Activated CD4-positive, alpha-beta memory T cell treated with anti-CD3 and anti-CD28 coated beads for 36 hours (primary cell): ENCODE measurements at places on chromosomes 16 and 17. TPM values are rescaled to one million over a fixed set of nuclear protein-coding genes. Genes with fewer than 3 reads are reported as not detected.

The SLC47A1 gene
- total RNA-seq, result 1.3 TPM

The SLC5A10 gene
- total RNA-seq, result not detected

The TM4SF5 gene
- total RNA-seq, result not detected

The SLC12A3 gene
- not detected for total RNA-seq

The MYL11 gene
- 1.6 TPM for total RNA-seq

The ATXN7L3 gene
- 63.4 TPM for total RNA-seq

DNA sequence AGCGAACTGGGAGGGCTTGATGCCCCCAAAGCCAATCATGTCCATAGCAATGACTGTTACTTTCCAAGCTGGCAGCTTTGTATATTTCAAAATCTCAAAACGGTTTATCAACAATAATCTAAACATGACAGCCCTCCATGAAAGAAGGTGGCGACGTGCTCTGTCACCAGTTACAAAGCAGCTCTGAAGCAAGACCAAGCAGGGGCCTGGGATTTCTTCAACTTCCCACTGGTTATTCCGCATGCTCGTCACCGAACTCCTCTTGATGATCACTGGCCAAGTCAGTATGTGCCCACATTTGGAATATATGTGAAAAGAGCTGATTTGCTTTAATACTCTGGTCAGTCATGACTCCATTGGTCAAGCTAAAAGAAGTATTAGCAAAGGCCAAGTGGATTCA lies 175.6 kb downstream of the VPS53 start:
- H3K4me3 ChIP-seq, result no peak overlapping the region
- no peaks in the 10 kb centered on the region for H3K27me3 ChIP-seq
- H3K36me3 ChIP-seq, result peaks cover 38% of the 10 kb centered on the region
- H3K27ac ChIP-seq, result no peak overlapping the region
- DNase-seq, result no peak

DNA sequence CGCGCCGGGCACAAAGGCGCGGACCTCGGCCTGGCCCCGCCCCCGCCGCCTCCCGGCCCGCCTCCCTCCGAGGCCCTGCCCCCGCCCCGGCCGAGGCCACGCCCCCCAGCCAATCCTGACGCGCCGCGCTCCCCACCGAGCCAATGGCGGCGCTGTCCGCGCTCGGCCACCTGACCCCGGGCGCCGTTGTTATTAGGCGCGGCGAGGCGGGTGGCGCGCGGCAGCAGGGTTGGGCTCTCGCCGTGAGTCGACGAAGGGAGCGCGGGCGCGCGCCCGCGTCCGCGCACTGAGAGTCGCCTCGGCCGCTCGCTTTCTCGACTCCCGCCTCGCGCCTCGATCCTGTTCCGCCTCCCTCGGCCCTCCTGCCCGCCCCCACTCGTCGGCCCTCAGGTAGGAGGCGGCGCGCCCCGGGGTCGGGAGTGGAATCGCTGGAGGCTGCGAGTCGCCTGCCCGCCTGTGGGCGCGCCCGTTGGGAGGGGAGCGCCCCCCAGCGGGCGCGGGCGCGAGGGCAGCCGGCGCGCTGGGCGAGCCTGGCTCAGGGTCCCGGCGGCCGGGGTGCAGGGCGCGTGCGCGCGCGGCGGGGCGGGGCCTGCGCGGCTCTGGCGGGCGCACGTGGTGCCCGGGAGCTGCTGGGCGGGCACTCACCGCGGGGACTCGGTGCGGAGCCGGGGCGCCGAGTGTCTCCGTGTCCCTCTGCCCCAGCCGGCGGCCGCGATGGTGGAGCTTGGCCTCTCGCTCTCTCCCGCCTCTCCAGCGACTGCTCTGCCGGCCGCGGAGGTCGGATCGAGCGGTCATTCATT lies 405 bp upstream of the CBLN1 start:
- DNase-seq, result peak; percentile 80
- H3K4me3 ChIP-seq, result peak overlapping the region; percentile 35
- H3K4me1 ChIP-seq, result peaks cover 10% of the 10 kb centered on the region
- H3K27ac ChIP-seq, result no peak overlapping the region
- peaks cover 1% of the 10 kb centered on the region for H3K36me3 ChIP-seq

DNA sequence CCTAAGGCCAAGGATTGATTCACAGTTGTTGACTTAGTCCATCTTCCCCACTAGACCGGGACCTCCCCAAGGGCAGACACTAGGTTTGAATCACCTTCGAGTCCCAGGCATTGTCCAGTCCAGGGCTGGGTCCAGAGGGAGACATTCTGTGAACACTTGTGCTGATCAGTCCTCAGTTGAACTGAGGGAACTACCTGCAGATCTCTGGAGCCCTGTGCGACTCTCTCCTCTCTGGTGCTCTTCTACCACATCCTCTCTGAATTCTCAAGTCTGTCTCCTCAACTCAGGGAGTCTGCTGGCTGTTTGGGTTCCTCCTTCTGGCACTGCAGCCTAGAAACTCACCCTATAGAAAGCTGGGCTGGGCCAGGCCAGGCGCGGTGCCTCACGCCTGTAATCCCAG lies 10.8 kb downstream of the ZNF232 start:
- DNase-seq, result no peak
- no peak overlapping the region for H3K4me3 ChIP-seq
- peaks cover 32% of the 10 kb centered on the region for H3K36me3 ChIP-seq
- peaks cover 7% of the 10 kb centered on the region for H3K4me1 ChIP-seq

DNA sequence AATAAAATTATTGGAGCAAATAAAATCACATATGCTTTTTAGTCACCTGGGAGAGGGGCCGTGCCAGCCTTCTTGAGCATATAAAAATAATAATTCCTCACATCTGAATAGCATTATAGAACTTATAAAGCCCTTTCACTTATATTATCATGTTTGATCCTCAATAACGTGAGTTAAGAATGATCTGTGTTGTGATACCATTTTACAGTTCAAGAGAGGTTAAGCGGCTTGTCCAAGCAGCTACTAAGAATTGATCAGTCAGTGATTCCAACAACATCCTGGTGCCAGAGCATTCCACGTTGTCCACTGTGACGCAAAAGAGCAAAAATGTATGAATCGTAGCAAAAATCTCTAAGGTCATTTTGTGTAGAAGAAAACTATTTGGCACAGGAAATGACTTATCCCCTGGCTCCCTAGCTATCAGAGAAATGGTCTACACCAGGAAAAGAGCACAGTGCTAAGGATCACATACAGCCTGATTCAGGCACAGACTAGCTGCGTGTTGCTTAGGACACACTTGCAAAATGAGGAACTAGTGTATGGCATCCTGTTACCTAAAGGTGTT lies 33.0 kb downstream of the ANKFN1 start:
- H3K4me3 ChIP-seq, result no peak overlapping the region
- no peak overlapping the region for H3K27ac ChIP-seq
- DNase-seq, result no peak
- H3K36me3 ChIP-seq, result no peaks in the 10 kb centered on the region
- peaks cover 2% of the 10 kb centered on the region for H3K27me3 ChIP-seq
- no peaks in the 10 kb centered on the region for H3K4me1 ChIP-seq

DNA sequence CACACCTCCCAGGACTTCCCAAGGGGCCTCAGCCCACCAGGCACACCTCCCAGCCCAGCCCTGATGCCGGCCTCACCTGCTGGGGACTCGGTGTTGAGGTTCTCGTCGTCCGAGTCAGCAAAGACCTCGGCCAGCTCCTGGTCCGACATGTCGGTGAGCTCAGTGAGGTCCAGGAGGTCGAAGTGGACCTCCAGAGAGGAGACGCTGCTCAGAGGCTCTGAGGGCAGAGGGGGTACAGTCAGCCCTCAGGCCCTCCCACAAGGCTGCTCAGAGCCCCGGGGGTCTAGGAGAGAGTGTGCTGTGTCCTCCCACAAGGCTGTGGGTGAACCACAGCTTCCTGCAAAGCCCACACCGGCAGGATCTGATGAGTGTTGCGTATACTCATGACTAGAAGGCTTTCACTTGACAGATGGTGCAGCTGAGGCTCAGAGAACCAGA lies 10.5 kb downstream of the DBNDD1 start:
- no peaks in the 10 kb centered on the region for H3K27me3 ChIP-seq
- H3K27ac ChIP-seq, result no peak overlapping the region
- H3K4me3 ChIP-seq, result peak overlapping the region; percentile 49
- peaks cover 11% of the 10 kb centered on the region for H3K4me1 ChIP-seq
- peak; percentile 78 for DNase-seq

DNA sequence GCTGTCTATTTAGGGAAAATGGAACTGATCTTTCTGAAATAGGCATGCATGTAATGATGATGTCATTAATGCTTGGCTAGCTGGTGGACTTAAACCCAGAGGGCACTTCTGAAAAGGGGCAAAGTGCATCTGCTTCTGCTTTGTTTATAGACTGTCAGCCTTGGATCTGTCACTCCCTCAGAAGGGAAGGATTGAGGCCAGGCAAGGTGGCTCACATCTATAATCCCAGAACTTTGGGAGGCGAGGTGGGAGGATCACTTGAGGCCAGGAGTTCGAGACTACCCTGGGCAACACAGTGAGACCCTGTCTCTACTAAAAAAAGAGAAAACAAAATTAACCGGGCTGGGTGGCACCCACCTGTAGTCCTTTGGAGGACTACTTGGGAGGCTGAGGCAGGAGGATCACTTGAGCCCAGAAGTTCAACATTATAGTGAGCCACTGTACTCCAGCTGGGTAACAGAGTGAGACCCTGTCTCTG lies 185.5 kb downstream of the WWOX start:
- no peaks in the 10 kb centered on the region for H3K27me3 ChIP-seq
- no peak overlapping the region for H3K4me3 ChIP-seq
- peaks cover 4% of the 10 kb centered on the region for H3K36me3 ChIP-seq
- no peaks in the 10 kb centered on the region for H3K4me1 ChIP-seq
- DNase-seq, result no peak
- no peak overlapping the region for H3K27ac ChIP-seq

DNA sequence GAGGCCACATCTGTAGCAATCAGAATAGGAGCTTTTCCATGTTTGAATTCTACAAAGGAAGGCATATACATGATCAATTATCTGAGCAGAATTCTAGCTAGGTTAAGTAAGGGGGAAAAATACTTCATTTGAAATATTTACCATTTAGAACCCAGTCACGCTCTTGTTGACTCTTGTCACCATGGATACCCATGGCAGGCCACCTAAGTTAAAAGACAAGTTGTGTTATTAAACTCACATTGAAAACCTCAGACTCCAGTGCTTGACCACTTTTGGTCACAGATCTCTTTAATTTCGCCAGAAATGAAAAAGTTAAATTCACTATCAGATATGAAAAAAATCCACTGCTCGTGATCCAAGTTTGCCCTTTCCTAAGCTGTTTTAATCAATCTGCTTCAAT lies 4.1 kb downstream of the DDX5 start:
- H3K27me3 ChIP-seq, result peaks cover 2% of the 10 kb centered on the region
- H3K4me3 ChIP-seq, result no peak overlapping the region
- peak overlapping the region; percentile 67 for H3K27ac ChIP-seq
- peaks cover 76% of the 10 kb centered on the region for H3K4me1 ChIP-seq
- no peak for DNase-seq

DNA sequence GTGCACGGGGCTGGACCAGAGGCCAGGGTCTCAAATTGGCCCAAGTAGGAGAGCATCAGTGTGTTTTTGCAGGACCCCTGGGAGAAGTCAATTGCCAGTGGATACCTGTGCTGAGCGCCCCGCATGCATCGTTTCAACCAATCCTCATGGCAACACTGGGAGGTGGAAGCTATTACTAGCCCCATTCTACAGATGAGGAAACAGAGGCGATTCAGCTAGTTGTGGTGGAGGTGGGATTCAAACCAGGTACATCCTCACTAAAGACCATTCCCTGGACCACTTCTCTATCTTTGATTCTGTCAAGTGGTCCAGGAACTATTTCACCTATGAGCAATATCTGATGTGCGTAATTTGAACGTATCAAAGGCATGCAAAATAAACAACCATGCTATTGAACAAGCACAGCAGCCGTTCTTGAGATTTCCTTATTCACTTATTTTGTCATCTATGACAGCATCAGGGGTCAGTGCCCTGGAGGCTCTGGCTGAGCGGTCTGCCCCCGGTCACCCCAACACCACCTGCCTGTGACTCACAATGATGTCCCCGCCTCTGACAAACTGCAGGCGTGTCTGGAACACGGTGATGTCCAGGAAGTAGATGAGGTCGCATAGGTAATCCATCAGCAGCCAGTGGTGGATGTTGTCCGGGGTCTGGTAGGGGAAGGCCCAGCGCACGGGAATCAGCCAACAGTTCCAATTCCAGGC lies 54.0 kb downstream of the CNGB1 start:
- H3K27me3 ChIP-seq, result no peaks in the 10 kb centered on the region
- H3K36me3 ChIP-seq, result no peaks in the 10 kb centered on the region
- no peak overlapping the region for H3K4me3 ChIP-seq
- H3K27ac ChIP-seq, result no peak overlapping the region

DNA sequence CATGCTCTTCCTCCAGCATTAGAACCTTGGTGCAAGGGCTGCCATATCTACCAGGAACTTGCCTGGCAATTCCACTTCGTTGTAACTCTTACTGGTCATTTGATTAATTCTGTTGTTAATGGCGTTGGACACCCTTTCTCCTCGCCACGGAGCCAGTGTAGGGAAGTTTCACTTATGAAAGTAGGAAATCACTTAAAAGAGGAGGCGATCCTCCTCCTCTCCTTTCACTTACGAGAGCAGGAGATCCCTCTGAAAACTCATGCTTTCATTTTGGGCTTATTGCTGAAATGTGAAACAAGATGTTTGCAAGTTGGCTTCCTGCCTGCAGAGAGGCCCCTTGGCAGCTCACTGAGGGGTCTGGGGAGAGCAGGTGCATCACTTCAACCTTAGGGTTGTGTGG lies 226.0 kb downstream of the SNX29 start:
- no peaks in the 10 kb centered on the region for H3K27me3 ChIP-seq
- H3K4me1 ChIP-seq, result peaks cover 6% of the 10 kb centered on the region
- H3K4me3 ChIP-seq, result no peak overlapping the region

GRCh38 chr16:49811644-49812334 lies 44.1 kb downstream of the ZNF423 start:
- no peak overlapping the region for H3K4me3 ChIP-seq
- no peak overlapping the region for H3K27ac ChIP-seq
- H3K4me1 ChIP-seq, result no peaks in the 10 kb centered on the region
